DMS153 (cell line): ENCODE measurements at places on chromosomes 4 and X.

GRCh38 chr4:152870606-152871005 is 65.5 kb upstream of the FHDC1 start:
- DNase-seq = no peak

DNA sequence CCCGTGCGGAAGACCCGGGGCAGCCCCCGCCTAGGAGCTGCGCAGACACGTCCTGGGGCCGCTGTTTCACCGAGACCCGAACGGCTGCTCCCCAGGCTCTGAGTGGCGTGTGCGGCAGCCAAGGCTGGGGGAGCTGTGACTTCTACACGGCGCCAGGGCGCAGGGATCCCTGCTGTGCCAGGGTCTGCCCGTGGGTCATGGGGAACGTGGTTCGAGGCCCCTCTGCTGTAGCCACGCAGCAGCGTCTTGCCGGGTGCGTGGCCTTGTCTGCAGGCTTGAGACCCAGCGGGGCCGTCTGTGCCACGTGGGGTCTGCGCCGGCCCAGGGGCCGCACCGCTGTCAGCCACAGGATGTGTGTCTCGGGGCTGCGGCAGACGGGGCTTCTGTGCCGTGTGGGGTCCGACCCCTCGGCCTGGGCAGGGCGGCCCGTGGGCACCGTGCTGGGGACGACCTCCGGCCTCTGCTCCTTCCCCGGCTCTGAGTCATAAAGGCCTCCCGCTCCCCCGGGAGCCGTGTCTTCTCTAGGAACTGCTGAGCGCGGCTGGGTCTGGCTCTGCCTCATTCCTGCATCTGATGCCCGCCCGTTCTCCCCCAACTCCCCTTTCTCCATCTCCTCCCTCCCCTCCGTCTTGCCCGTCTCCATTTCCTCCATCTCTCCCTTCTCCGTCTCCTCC is 12.7 kb upstream of the GTPBP6 start:
- no peak for DNase-seq

DNA sequence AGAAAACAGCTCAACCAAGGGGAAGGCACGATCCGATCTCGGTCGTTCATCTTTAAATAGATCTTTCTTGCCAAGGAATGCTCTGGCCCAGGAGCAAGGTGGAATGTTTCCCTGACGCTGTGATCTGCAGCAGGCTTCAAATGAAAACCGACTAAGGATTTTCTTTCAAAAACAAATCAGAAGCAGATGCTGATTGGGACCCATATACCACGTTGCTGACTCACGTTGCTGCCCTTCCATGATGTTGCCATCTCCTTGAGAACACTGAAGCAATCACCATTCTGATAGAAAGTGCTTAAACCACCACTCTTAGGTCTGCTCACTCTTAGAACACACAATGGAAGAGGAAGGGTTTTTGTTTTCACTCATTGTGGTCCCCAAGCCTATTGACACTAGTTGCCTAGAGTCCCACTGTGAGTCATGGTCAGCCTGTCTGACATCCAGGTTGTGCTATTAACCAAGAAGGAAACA is 26.1 kb downstream of the LAMTOR3 start:
- DNase-seq = no peak

DNA sequence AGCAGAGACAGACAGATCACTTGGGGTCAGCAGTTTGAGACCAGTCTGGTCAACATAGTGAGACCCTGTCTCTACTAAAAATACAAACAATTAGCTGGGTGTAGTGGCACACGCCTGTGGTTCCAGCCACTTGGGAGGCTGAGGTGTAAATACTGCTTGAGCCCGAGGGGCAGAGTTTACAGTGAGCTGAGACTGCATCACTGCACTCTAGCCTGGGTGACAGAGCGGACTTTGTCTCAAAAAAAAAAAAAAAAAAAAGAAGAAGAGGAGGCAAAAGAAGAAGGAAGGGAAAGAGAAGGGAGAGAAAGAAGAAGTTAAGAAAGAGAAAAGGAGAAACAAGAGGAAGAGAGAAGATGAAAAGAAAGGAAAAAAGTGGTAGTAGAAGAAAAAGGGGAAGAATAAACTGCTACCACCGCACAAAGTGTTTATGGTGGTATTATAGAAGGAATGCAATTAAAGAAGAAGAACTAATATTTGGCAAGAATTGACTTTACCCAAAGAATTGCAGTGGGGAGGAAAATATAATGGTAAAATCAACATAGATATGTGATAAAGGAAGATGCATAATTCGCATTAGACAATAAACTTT is 19.6 kb upstream of the NSUN7 start:
- DNase-seq = no peak

DNA sequence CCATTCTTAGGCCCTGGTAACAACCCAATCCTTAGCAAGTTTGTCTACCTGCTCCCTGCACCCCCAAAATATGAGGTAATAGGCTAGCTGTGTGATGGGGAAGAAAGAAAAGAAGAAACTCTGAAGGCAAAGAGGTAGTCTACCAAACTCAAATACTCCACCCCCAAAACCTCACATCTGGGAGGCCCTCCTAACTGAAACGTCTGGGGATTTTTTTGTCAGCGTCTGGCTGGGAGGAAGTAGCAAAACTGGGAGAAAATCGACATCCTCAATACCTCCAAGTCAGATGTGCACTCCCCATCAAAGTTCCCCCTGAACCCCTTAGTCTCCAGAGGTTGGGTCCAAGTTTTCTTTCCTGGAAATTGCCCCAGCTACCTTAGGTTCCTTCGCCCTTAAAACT is 1.0 kb downstream of the LAMP2 start:
- DNase-seq = no peak

GRCh38 chr4:89306486-89307177 is 968 bp downstream of the GPRIN3 start:
- no peak for DNase-seq

- no peak for DNase-seq
Observed at GRCh38 chr4:123743848-123744247, 347.3 kb downstream of the SPRY1 start.

- no peak for DNase-seq
Observed at GRCh38 chrX:155673338-155673737, 60.6 kb upstream of the TMLHE start.

DNA sequence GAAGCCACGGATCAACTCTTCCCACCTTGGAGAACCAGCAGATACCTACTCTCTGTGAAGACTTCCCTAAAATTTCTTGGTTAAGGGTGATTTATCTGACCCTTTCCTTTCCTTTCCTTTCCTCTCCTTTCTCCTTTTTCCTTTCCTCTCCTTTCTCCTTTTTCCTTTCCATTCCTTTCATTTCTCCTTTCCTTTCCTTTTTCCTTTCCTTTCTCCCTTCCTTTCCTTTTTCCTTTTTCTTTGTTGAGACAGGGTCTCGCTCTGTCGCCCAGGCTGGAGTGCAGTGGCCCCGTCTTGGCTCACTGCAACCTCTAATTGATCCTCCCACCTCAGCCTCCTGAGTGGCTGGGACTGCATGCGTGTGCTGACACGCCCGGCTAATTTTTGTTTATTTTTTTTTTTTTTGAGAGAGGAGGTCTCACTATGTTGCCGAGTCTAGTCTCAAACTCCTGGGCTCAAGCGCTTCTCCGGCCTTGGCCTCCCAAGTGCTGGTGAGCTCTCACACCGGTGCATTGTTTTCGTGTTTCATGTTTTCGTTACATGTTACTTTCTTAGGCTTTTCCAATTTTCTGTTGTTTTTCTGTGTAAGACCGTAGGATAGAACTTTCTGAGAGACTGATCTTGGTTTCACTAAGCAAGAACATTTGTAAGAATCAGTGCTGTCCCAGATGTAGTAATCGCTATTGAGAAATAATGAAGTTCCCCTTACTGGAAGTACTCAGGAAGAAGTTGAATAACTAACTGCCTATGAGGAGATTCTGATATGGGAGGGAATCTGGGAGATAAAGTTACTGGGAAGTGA is 2.0 kb downstream of the TMEM165 start:
- no peak for DNase-seq

DNA sequence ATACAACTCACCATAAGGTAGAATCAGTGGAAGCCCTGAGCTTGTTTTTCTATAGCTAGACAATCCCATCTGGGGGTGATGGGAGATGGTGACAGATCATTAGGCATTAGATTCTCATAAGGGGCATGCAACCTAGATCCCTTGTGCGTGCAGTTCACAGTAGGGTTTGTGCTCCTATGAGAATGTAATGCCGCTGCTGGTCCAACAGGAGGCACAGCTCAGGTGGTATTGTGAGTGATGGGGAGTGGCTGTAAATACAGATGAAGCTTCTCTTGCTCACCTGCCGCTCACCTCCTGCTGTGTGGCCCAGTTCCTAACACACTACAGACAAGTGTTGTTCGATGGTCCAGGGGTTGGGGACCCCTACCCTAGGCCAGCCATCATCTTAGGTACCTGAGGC is 5.9 kb upstream of the GATB start:
- DNase-seq = no peak

GRCh38 chrX:11591723-11592346 is 73.9 kb downstream of the ARHGAP6 start:
- DNase-seq = no peak

- DNase-seq = no peak
Observed at GRCh38 chr4:176642472-176642871, 150.2 kb downstream of the VEGFC start.
